Osteocyte (in vitro differentiated cells): ENCODE measurements at places on chromosomes 1 and 21.

DNA sequence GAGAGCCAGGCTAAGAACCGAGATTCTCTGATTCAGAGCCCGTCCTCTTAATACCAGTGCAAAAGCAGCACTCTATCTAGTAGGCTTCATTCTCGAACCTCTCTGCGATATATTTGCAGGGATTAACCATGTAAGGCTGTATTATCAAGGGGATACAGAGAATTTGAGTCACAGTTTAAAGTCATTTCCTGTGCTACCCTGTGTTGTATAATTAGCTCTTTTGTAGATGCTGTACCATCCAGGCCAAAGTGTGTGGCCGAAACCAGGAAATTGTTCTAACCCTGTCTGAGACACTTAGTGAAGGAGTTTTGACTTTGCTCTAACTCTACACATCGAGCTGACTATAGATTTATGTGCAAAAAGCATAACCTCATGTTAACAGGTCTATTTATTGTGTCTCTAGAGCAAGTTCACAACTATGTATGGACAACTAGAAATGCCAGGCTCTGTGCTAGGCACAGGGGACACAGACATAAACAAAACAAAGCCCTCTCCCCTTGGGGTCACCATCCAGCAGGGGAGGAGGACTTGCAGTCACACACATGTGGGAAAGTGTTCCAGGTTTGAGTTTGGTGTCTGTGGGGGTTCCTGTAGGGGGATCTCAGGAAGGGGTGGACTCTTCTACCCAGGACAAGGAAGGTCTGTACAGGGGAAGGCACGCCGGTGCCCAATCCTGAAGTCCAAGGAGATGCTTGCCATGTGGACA lies 182.2 kb downstream of the DHRS3 start:
- DNase-seq, result no peak

DNA sequence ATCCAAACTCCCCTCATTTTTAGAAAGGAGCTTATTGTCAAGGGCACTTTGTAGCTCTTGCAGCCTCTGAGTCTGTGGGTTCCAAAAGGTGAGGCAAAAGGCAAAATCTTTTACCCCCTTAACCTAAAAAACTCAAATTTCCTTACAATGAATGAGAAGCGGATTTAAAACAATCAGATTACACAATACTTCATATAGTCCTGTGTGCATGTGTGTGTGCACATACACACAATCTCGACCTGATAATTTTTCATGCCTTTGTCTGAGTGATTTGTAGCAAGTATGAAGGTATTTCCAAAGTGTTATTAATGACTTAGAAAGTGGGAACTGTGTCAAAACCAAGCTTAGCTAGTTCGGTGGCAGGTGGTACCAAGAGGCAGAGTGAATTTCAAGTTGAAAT lies 42.9 kb downstream of the GRIK1 start:
- no peak for DNase-seq

DNA sequence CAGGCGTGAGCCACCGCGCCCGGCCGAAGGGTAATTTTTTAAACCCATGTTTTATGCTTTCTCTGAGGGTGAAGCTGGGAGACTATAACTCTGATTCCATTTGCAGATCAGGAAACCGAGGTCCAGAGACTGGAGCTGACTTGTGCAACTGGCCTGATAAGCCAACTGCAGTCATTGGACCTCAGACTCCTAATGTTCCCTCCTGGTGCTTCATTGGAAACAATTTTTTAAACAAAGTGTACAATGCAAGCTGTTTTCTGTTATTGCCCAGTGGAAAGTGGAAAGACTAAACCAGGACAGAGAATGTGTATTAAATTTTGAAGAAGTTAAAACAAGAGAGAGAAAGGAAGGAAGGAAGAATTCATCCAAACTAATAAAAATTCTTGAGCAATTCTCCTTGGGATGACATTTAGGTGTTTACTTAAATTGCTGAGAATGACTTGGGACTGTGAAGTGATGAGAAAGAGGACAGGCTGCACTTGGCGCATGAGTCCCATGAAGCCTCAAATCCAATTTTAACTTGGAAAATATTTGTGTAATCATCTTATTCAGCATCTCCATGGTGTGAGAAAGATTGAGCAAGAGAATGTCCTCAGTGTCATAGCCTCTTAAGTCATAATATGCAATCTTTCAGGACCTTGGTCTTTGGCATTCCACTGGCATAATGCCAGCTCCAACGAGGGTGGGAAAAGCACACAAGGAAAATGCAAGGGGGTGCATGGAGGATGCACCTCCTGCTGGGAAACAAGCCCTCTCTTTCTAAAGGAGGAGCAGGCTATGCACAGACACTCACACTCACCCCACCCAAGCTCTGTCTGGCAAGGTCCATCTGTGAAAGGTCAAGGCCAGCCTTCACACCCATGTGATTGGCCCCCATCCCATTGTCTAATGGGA lies 342.0 kb downstream of the SIPA1L2 start:
- DNase-seq, result no peak

GRCh38 chr1:177162243-177162642 lies 2.3 kb downstream of the ASTN1 start:
- no peak for DNase-seq

DNA sequence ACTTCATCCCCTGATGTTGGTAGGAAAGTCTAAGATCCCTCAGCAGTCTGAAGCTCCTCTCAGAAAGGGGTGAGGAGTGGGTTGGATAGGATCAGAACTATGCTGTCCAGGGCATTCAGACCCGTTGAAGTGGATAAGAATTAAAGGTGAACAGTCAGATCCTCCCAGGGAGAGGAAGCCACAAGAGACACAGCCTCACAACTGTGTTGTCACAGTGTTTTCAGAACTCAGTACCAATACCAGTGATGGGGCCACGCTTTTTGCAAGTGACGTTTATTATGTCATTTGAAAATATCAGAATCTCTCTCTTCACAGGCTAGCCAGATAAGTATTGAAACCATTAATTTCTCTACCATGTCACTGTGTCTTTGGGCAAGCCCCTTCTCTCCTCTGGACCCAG lies 15.4 kb upstream of the EPS15 start:
- no peak for DNase-seq

DNA sequence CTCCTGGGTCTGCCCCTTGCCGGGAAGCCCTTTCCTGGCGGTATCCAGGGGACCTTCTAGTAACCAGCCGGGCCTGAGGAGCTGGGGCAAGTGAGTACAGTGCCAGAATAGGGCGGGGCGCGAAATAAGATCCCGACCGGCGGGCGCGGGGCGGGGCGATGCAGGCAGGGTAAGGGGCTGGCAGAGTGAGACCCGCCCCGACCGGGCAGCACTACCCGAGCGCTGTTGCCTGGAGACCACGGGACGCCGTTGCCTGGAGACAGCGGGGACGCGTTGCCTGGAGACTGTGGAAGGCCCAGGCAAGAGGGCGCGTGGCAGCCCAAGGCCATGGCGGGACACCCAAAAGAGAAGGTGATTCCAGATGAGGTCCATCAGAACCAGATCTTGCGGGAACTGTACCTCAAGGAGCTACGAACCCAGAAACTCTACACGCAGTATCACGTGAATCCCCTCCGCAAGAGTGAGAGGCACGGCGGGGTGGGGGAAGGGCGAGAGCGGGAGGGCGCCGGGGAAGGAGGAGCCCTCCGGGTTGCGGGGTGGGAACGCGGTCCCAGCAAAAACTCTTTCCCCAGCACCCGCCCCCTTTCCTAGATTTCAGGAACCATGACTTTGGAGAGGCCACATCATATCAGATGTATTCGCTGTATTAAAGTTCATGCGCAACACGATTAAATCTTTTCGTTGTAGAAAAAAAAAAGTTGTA lies 24.3 kb downstream of the EBNA1BP2 start:
- peak; percentile 95 for DNase-seq

GRCh38 chr1:37741662-37742061 lies 23.3 kb downstream of the EPHA10 start:
- DNase-seq, result no peak

- no peak for DNase-seq
Measured at GRCh38 chr1:205571747-205572146, 60.1 kb downstream of the ELK4 start.

DNA sequence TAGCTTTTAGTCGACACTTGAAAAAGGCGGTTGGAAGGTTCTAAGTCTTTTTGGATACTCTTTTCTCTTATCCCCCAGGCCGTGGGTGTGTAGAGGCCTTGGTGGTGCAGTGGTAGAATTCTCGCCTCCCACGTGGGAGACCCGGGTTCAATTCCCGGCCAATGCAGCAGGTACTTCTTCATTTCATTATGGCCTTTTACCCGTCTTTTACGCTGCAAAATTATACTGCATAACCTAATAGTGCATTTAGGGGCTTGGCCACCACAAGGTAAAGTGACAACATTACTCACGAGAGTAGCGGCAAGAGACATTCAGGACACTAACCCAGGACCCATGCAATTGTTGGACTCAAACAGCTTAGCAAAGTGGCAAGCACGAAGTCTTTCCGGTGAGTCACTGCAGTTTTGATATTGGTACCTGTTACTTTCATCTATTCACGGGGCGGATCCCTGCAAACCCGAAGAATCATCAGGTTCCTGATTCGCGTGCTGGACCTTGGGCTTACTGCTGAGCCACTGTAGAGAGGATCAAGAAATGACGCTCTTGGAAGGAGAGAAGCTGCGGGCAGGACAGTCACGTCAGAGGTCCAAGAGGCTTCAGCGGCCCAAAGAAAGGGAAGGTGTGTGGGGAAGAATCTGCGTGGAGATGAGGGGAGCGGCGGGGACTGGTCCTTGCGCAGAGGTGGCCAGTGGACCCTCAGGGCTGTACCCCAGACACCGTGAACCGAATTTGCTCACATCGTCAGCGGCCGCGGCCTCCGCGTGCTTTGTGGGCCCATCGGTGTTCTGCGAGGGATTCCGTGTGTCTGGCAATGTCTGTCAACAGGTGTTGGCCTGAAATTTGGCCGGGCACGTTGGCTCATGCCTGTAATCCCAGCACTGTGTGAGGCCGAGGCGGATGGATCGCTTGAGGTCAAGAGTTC lies 12.9 kb upstream of the RNU1-4 start:
- peak; percentile 91 for DNase-seq

- DNase-seq, result no peak
Measured at GRCh38 chr21:45507888-45508508, 34.2 kb downstream of the SLC19A1 start.

DNA sequence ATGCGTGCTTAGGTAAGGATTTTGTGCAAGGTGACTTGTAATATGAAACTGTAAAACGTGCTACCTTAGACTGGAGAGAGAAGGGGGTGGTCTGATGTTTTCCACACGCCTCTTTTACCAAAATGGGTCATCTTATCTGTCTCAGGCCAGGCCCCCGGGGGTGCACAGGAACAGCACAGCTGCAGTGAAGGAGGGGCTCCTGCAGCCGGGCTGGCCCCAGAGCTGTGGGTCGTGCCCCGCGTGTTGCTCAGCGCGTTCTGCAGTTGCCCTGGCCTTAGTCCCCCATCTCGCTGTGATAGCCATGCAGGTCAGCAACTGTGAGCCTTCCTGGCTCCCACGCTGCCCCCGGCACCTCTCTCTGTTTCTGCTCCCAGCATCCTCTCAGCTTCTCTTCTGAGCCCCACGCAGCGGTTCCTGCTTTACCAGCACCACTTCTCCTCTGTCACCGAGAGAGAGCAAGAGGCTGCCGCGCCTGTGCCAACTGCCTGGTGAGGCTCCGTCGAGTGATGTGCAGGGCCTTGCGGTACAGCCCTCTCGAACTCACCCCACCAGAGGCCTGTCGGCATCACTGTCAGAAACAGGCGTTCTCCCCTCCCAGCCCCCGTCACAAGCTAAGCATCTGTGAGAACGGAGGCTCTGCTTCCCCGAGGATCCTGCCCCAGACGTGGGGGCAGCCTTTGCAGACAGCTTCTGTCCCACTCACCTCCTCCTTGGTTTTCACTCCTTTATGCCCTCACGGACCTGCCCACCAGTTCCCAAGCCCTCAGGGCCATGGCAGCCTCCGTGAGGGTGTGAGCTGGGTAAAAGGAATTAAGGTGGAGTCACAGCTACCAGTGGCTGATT lies 73.3 kb downstream of the ADARB1 start:
- peak; percentile 80 for DNase-seq

DNA sequence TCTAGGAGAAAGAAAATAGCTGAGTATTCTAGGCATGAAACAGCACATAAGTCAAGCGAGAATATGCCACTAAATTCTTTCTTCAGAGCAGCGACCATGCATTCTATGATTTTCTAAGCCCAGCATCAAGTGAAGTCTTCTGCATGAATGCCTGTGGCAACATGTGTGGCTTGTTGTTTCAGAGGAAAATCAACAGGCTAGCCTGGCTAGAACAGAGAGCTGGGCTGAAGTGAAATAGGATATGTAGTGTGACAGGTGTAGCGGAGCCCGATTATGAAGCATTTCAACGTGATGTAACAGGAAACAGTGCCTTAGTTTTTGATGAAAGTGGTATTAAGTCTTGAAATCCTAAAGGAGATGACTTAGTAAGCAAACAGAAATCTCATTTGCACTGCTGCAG lies 7.0 kb downstream of the CSDE1 start:
- DNase-seq, result no peak

DNA sequence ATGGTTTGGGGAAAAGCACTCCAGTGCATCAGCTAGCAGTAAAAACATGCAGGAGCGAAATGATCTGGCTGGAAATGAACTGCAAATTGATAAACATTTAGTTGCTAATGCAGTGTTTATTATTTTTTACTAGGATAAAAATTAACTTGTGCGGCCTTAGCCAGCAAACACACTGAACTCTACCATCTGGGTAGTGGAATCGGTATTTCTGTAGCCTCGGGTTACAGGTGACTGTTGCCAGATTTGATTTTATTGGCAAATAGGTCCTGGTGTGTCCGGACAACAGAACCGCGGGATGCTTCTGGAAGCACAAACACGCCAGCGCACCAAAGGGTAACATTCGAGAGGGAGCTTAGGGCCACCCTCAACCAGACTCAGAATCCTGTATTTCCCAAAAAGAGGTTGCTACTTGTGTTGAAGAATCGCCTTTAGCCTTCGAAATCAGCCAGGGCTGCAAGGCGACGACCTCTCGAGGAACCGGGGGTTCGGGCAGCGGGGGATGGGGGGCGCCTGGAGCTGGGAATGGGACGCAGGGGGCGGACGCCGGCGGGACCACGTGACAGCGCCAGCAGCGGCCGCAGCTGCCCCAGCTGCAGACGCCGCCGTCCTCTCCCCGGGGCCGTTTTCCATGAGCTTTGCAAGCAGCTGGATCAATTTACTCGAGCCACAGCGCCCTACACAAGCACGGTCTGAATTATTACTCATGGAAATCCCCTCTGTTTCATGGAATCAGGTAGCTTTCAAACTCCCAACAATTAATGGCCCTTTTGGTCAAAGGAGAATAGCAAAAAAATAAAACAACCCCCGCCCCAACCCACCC lies 158.8 kb downstream of the TOMM20 start:
- peak; percentile 92 for DNase-seq

DNA sequence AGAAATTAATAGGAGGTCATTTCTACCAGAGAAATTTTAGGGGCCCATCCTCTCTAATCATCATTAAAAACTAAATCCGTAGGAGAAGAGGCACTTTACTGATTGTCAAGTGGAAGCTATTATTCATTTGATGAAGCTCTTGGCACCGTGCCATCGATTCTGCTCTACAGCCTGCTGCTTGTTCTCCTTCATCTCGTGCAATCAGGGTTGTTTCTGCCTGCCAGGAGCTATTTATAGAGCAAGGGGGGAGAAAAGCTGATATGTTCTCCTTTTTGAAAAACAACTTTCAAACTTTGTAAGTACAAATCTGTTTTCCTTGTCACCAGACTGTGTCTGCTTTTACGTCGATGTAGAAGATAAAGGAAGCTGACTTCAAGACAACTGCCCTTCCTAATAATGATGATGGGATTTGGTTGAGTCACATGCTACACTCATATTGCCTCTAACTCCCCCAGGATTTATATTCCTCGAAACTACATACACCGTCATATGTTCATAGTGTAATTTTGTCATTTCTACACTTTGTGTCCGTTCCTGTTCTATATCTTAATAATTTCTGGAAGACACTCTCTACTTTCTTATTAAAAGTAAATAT lies 169.6 kb upstream of the LHX8 start:
- no peak for DNase-seq

- DNase-seq, result no peak
Measured at GRCh38 chr1:151944126-151944856, 35.0 kb upstream of the THEM4 start.

GRCh38 chr1:155226910-155227260 lies 18.4 kb downstream of the MTX1 start:
- DNase-seq, result no peak
